Activated CD4-positive, alpha-beta T cell treated with anti-CD3 and anti-CD28 coated beads, Interleukin-2, amount 10 ng/mL, durations not matched to agents 7 days and 5 days (primary cell): ENCODE measurements at places on chromosomes 4 and X.

- no peaks in the 10 kb centered on the region for H3K36me3 ChIP-seq
- no peak overlapping the region for H3K4me3 ChIP-seq
- no peaks in the 10 kb centered on the region for H3K4me1 ChIP-seq
- DNase-seq, result no peak
- no peak overlapping the region for H3K27ac ChIP-seq
- no peaks in the 10 kb centered on the region for H3K27me3 ChIP-seq
Measured at GRCh38 chrX:42694260-42694815, 83.6 kb downstream of the PPP1R2C start.

DNA sequence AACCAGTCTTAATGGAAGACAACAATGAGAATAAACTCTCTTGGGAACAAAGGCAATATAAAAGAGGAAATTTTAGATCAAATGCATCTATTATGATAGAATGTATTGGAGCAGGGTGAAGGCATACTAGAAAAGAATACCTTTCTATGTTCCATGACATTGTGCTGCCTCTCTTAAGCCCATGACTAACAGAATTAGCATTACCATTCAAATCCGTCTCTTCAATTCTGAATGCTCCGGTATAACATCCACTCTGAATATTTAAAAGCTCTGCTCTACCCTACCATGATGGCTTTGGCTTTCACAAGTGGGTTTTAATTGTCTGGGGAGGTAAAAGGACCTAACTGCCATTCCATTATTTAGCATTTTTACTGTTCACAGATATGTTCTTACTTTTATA lies 1878.4 kb downstream of the ARAP2 start:
- no peaks in the 10 kb centered on the region for H3K27me3 ChIP-seq
- no peak overlapping the region for H3K4me3 ChIP-seq
- H3K36me3 ChIP-seq, result no peaks in the 10 kb centered on the region
- no peak overlapping the region for H3K27ac ChIP-seq
- no peak for DNase-seq
- no peaks in the 10 kb centered on the region for H3K4me1 ChIP-seq

- peak overlapping the region; percentile 63 for H3K27ac ChIP-seq
- H3K4me1 ChIP-seq, result peaks cover 34% of the 10 kb centered on the region
Measured at GRCh38 chrX:46628460-46629371, 55.2 kb downstream of the CHST7 start.

DNA sequence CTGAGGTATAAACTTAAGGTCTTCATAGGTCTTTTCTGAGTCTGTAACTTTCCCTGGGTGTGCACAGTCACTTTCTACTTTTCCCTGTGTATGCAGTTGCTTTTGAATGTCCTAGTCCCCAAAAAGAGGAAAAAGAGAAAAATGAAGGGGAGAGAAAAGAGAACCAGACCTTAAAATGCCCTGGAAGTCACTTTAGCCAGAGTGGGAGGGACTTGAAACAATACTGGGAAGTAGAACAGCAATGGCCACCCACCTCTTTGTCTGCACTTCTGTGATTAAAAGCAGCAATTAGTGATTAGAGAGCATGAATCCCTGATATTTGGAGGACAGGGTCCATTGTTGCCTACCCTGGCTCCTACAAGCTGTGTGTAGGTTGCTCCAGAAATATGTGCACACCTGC lies 36.1 kb downstream of the ZCCHC13 start:
- no peak overlapping the region for H3K4me3 ChIP-seq
- H3K4me1 ChIP-seq, result peaks cover 2% of the 10 kb centered on the region
- H3K27ac ChIP-seq, result no peak overlapping the region
- no peaks in the 10 kb centered on the region for H3K36me3 ChIP-seq

GRCh38 chr4:173025131-173025530 lies 143.5 kb upstream of the GALNT7 start:
- peak; percentile 47 for DNase-seq
- H3K27me3 ChIP-seq, result no peaks in the 10 kb centered on the region
- no peak overlapping the region for H3K27ac ChIP-seq

- H3K27me3 ChIP-seq, result no peaks in the 10 kb centered on the region
- DNase-seq, result no peak
- H3K27ac ChIP-seq, result no peak overlapping the region
- no peaks in the 10 kb centered on the region for H3K36me3 ChIP-seq
- no peak overlapping the region for H3K4me3 ChIP-seq
- H3K4me1 ChIP-seq, result no peaks in the 10 kb centered on the region
Measured at GRCh38 chr4:86286726-86287125, 73.1 kb downstream of the MAPK10 start.

DNA sequence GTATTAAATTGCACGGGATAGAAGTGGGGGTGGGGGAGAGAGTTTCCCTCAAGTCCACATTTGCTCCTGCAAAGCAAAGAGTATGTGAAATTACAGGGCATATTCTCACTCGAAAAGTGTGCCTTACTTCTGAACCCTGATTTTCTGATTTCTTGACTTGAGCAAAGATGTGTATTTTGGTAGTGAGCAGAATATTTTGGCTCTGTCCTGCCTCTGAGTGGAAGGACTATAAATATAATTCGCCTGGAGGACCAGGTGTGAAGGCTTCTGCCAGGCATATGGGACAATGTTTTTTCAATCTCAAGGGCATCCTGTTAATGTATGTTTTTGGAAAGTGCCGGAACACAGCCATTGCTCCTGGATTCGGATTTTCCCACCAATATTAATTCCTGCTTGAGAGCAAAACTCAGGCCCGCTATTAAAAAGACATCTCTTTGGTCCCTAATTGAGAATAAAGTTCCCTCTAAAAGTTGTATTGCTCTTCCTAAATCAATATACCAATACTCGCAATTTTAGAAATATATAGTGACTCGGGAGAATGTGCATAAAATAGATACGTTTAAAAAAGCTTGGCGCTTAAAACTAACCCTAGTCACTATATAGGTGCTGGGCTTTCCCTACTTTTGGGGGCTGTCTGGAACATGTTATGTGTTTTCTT lies 15.3 kb upstream of the PITX2 start:
- H3K27me3 ChIP-seq, result peaks cover 78% of the 10 kb centered on the region
- H3K4me3 ChIP-seq, result no peak overlapping the region
- no peaks in the 10 kb centered on the region for H3K4me1 ChIP-seq
- DNase-seq, result no peak

DNA sequence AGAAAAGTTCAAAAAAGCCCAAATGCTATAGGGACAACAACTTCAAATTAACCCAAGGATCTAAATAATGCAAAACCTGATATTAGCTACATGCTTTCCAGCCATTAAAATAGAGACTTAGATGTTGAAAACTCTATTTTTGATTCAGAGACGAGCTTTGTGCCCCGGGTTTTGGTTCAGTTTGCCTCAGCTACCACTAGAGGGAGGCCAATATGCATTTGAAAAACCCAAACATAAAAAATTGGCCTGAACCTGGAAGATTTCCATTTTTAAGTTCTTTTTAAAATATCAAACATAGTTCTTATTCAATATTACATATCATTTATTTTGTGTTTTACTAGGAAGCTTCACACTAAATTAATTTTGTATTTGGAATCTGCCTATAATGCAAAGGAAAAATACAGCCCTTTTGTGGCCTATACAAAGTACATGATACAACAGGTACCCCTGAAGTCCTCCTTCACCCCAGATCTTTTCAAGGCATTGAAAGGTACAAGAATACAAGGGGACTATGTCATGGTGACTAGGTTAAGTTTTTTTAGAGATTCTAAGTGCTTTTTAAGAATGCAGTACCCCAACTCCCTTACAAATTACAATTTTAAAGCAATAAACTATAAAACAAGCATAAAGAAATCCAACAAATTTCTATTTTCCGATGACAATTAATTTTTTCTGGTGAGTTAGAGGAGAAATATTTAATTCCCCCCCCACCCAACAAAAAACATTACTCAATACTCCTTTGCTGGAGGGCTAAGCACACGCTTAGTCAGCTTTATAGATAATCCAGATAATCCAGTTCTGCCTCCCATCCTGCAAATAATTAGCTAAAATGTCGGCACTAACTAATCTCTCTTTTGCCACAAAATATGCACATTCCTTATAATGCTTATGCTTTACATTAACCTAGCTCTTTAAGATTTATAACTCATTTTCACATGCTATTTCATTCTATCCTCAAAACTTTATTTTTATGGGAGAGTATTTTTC lies 97.7 kb upstream of the PTPN13 start:
- peaks cover 2% of the 10 kb centered on the region for H3K27me3 ChIP-seq
- no peak overlapping the region for H3K4me3 ChIP-seq
- no peaks in the 10 kb centered on the region for H3K36me3 ChIP-seq
- H3K27ac ChIP-seq, result no peak overlapping the region

DNA sequence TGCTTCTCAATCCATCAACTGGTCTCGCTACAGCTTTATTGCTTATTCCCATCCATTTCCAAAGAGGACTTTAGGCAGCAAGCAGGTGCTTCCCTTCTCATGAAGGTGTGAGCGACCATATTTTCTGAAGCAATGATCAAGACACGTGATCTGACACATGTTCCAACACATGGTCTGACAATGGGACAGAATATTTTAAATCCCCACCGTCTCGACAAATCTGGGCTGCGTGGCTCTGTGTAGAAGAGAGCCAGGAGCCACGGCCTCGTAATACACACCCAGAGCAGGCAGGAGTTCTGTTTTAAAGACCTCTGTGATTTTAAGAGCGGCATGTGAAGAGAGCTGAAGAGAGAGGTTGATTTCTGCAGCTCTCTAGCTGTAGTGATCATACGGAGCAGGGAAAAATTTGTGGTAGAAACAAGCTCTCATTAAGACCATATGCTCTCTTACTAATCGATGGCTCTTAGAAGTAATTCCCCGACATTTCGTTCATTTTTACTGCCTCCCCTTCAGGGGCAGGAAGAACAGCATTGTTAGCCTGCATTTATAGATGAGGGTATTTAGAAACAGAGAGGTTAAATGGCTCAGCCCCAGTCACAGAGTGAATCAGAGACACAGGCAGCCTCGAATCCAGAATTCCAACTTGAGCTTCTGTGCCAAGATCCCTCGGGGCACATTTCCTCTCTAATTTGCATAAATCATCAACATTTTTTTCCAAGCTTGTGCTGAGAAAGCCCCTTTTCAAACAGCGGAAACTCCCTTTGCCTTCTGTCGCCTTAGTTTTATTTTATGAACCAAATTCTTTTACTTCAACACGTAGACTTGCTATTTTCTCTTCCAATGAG lies 91.0 kb upstream of the BCOR start:
- no peak for DNase-seq
- no peaks in the 10 kb centered on the region for H3K4me1 ChIP-seq
- H3K4me3 ChIP-seq, result no peak overlapping the region
- H3K27ac ChIP-seq, result no peak overlapping the region
- H3K27me3 ChIP-seq, result no peaks in the 10 kb centered on the region

DNA sequence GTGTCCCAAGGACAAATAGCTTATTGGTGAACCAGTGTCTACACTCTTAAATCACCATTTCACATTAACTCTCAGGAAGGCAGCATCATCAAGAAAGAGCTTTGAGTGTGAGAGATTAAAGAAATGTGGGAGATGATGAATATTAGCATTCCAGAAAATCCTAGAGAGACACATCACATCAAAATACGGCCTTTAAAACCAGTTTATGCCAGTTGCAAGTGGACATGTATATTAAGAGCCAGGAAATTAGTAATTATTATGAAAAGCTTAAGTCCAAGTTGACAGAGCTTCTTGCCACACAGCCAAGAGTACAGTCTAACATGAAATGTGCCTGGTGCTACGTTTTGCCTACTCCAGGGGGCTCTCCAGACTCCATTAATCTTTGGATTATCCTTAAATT lies 503.0 kb upstream of the BOD1L1 start:
- no peak for DNase-seq
- no peak overlapping the region for H3K27ac ChIP-seq
- H3K27me3 ChIP-seq, result no peaks in the 10 kb centered on the region
- H3K4me1 ChIP-seq, result no peaks in the 10 kb centered on the region
- no peaks in the 10 kb centered on the region for H3K36me3 ChIP-seq

- H3K4me3 ChIP-seq, result peak overlapping the region; percentile 89
- no peaks in the 10 kb centered on the region for H3K27me3 ChIP-seq
- DNase-seq, result peak; percentile 29
- peaks cover 8% of the 10 kb centered on the region for H3K36me3 ChIP-seq
- H3K4me1 ChIP-seq, result peaks cover 36% of the 10 kb centered on the region
Measured at GRCh38 chrX:41921492-41922430, 1.6 kb downstream of the CASK start.

GRCh38 chr4:153521999-153522801 lies 56.0 kb downstream of the TMEM131L start:
- DNase-seq, result peak; percentile 75
- peaks cover 95% of the 10 kb centered on the region for H3K4me1 ChIP-seq
- H3K36me3 ChIP-seq, result peaks cover 48% of the 10 kb centered on the region
- no peaks in the 10 kb centered on the region for H3K27me3 ChIP-seq
- peak overlapping the region; percentile 61 for H3K4me3 ChIP-seq

DNA sequence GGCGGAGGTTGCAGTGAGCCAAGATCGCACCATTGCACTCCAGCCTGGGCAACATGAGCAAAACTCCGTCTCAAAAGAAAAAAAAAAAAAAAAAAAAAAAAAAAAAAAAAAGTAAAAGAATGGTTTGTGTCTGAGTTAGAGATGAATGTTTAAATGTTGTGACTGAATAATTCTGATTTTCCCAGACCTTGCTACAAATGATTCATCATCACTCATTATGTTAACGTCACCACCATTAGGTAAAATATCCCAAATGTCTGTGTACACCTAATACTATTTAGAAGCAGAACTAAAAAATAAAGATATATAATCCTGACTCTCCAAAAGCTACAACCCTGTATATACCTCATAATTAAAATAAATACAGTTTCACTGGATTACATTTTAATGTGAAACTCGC lies 70.8 kb downstream of the HHIP start:
- H3K4me3 ChIP-seq, result no peak overlapping the region
- H3K27ac ChIP-seq, result no peak overlapping the region
- DNase-seq, result no peak
- H3K4me1 ChIP-seq, result no peaks in the 10 kb centered on the region
- no peaks in the 10 kb centered on the region for H3K27me3 ChIP-seq

DNA sequence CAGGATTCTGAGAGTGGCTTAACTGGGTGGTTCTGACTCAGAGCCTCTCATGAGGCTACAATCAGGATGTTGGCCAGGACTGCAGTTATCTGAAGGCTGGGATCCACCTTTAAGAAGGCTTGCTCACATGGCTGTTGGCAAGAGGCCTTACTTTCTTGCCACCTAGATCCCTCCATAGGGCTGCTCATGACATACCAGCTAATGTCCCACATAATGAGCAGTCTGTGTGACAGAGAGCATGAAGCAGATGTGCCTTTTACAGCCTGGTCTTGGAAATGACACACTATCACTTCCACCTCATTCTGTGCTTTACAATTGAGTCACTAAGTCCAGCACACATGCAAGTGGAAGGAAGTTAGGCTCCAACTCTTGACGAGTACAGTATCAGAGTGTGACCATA lies 4.3 kb upstream of the RBM3 start:
- peaks cover 16% of the 10 kb centered on the region for H3K4me1 ChIP-seq
- DNase-seq, result no peak
- peak overlapping the region; percentile 13 for H3K27ac ChIP-seq

DNA sequence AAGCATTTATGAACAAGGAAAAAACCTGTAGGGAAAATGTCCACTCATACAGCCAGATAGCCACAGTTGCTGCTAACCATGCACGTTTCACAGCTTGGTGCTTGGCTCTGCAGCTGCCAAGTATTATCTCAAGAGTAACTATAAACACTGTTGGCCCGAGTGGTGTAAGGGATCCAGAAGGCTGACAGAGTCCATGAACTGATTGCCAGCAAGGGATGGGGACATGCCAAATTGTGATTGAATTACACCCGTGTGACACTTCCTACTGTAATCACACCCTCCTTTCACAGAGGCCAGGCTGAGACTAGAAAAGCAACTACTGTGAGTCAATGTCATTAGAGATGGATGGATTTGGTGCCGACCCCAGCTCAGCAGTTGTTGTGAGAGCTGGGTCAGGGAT lies 223.9 kb upstream of the ANKRD50 start:
- H3K36me3 ChIP-seq, result no peaks in the 10 kb centered on the region
- H3K27ac ChIP-seq, result no peak overlapping the region
- no peak for DNase-seq
- no peaks in the 10 kb centered on the region for H3K4me1 ChIP-seq
- H3K4me3 ChIP-seq, result no peak overlapping the region
- H3K27me3 ChIP-seq, result no peaks in the 10 kb centered on the region
